ENCODE measurements at places on chromosomes 2 and 18. TPM values are rescaled to one million over a fixed set of nuclear protein-coding genes. Genes with fewer than 3 reads are reported as not detected.

GRCh38 chr2:6474161-6475140 is 391.3 kb downstream of the CMPK2 start:
- no peak overlapping the region for H3K4me3 ChIP-seq

The GALR1 gene
- not detected for total RNA-seq

DNA sequence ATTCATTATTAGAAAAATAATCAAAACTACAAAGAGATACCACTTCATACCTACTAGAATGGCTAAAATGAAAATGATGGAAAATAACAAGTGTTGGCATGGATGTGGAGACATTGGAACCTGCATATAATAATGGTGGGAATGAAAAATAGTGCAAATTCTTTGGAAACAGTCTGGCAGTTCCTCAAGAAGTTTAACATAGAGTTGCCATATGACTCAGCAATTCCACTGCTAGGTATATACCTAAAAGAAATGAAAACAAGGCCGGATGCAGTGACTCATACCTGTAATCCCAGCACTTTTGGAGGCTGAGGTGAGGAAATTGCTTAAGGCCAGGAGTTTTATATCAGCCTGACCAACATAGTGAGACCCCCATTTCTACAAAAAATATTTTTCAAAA is 41.6 kb upstream of the ACYP2 start:
- H3K27me3 ChIP-seq = no peaks in the 10 kb centered on the region
- H3K27ac ChIP-seq = peak overlapping the region; percentile 63
- peak; percentile 85 for DNase-seq
- H3K4me3 ChIP-seq = no peak overlapping the region
- no peaks in the 10 kb centered on the region for H3K36me3 ChIP-seq

GRCh38 chr2:38474715-38475566 is 97.9 kb upstream of the ATL2 start:
- no peaks in the 10 kb centered on the region for H3K4me1 ChIP-seq
- H3K27me3 ChIP-seq = peaks cover 1% of the 10 kb centered on the region
- no peak for DNase-seq
- H3K36me3 ChIP-seq = no peaks in the 10 kb centered on the region

- no peak overlapping the region for H3K27ac ChIP-seq
- H3K4me3 ChIP-seq = no peak overlapping the region
- no peaks in the 10 kb centered on the region for H3K4me1 ChIP-seq
- H3K36me3 ChIP-seq = no peaks in the 10 kb centered on the region
- no peak for DNase-seq
Measured at GRCh38 chr2:26623541-26624495, 17.3 kb downstream of the CIB4 start.

DNA sequence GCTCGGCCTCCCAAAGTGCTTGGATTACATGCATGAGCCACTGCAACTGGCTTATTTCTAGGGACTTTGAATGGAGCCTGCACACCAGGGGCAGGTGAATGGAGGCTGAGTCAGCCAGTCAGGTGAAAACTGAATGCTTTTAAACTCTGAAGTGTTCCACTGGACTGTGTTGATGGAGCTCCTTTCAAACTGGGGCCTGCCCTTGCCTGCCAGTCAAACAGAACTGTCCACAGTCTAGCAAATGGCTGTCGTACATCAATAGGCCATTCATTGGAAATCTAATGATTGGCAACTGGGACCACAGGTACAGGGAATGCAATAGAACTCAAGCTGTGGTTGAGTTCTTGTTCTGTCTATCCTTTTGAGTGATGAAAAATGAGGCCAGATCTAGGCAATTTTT is 966 bp upstream of the NOSTRIN start:
- no peaks in the 10 kb centered on the region for H3K36me3 ChIP-seq
- no peak overlapping the region for H3K27ac ChIP-seq
- DNase-seq = no peak
- H3K4me3 ChIP-seq = no peak overlapping the region
- H3K4me1 ChIP-seq = peaks cover 17% of the 10 kb centered on the region

The POTEI gene
- total RNA-seq = 1.2 TPM

GRCh38 chr2:128298286-128298685 is 20.4 kb downstream of the HS6ST1 start:
- no peak overlapping the region for H3K27ac ChIP-seq
- no peaks in the 10 kb centered on the region for H3K36me3 ChIP-seq
- no peak for DNase-seq
- no peak overlapping the region for H3K4me3 ChIP-seq

DNA sequence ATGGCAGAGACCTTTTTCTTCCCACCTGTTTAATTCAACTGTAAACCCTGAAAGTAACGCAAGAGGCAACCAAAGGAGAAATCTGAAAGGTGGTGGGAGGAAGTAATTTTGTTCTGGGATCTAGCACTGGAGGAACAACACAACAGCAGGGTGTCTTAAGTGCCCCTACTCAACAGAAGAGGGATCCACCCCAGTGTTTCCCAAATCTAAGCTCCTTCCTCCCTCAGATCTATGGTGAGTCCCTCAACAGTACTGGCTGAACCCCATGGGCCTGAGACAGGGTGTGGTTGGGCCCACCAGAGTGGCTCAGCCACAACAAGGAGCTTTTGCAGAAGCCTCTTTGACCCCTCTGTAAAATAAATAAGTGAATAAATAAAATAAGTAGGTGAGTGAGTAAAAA is 790.3 kb downstream of the ERBB4 start:
- H3K36me3 ChIP-seq = no peaks in the 10 kb centered on the region
- H3K4me1 ChIP-seq = no peaks in the 10 kb centered on the region
- no peak overlapping the region for H3K27ac ChIP-seq
- DNase-seq = no peak

The AKAIN1 gene
- not detected for total RNA-seq

GRCh38 chr2:182608181-182608845 is 107.7 kb upstream of the DNAJC10 start:
- DNase-seq = no peak
- H3K4me3 ChIP-seq = no peak overlapping the region
- H3K4me1 ChIP-seq = no peaks in the 10 kb centered on the region
- no peaks in the 10 kb centered on the region for H3K27me3 ChIP-seq

DNA sequence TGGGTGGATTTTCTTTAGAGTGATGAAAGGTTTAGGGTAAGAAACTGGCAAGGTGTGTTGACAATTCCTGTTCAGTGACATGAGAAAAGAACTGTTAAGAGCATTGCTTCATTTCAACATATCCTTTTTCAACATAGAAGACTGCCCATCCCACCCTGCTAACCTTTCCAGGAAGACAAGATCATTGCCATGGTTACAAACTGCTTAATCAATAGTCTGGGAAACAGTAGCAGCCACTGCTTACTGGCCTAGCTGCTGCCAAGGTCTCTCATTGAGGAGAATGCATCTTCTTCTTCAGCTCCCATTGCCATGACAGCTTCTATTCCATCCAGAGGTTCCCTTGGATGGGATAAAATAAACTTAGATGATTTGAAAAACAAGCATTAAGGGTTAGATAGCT is 212.1 kb downstream of the LRRTM1 start:
- no peak overlapping the region for H3K4me3 ChIP-seq
- DNase-seq = no peak
- H3K36me3 ChIP-seq = no peaks in the 10 kb centered on the region
- H3K27me3 ChIP-seq = no peaks in the 10 kb centered on the region

DNA sequence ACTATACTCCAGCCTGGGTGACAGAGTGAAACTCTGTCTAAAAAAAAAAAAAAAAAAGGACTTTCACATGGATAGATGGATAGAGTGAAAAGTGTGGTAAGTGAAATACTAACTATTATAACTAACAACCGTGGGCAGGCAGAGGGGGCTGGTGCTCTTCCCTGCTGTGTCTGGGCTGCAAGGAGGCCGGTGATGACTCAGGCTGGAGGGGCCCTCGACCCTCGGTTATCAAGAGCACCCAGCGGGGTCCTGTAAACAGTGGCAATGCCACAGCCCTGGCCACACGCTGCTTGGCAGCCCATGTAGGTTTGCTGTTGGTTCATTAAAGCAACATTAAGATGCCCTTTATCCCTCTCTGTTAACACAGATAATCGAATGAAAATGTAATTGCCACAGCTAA is 184.8 kb upstream of the RAB12 start:
- no peak overlapping the region for H3K27ac ChIP-seq
- H3K4me3 ChIP-seq = no peak overlapping the region
- no peaks in the 10 kb centered on the region for H3K36me3 ChIP-seq
- DNase-seq = no peak
- no peaks in the 10 kb centered on the region for H3K27me3 ChIP-seq

DNA sequence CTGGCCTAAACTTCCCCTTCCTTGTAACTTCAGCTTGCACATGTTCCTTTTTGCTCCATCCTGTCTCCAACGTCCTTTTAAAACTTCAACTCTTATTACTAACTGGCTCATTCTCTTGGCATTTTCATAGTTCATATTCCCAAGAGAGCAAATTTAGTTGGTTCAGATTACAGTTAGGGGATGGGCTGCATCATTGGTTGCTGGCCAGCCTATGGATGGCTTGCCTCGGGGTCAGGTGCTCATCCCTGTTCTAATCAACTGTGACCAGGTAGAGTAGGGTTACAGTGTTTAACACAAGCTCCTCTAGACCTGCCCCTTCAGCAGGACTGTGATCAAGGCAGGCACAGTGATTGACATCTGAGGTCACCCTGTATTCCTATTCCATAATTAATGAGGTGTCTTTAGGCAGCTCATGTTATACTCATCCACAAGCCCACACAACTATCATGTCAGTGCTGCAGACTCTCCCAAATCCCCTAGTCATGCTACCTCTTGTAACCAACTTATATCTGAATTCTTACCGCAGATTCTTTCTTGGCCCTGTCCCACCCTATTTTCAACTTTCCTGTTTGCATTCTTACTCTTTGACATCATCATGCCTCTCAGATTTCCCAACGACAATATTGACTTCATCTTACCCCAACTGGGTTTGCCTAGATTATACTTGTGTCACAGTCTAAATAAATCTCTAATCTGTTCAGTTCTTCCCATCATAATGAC is 293.3 kb downstream of the MTX2 start:
- no peak overlapping the region for H3K27ac ChIP-seq
- no peak overlapping the region for H3K4me3 ChIP-seq
- no peak for DNase-seq
- H3K4me1 ChIP-seq = peaks cover 9% of the 10 kb centered on the region

GRCh38 chr2:184472481-184472880 is 125.8 kb upstream of the ZNF804A start:
- no peaks in the 10 kb centered on the region for H3K4me1 ChIP-seq
- H3K4me3 ChIP-seq = no peak overlapping the region
- no peak overlapping the region for H3K27ac ChIP-seq
- no peaks in the 10 kb centered on the region for H3K36me3 ChIP-seq

DNA sequence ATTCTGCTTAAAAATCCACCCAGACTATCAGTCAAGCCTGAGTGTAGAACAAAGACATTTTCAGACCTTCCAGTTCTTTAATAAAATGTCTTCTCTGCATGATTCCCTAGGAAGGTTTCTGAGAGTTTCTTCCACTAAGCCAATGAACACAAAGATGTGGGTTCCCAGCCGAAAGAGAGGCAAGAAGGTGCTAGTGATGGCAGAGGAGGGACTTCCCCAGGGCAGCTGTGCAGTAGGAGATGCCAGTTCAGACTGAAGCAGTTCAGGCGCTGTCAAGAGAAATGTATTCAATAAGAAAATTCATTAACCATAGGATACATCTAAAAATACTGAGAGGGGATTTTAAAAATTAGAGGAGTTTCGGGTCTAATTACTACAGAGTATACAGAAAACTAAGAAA is 83.3 kb downstream of the RND3 start:
- H3K36me3 ChIP-seq = no peaks in the 10 kb centered on the region
- no peaks in the 10 kb centered on the region for H3K4me1 ChIP-seq
- no peak overlapping the region for H3K27ac ChIP-seq

DNA sequence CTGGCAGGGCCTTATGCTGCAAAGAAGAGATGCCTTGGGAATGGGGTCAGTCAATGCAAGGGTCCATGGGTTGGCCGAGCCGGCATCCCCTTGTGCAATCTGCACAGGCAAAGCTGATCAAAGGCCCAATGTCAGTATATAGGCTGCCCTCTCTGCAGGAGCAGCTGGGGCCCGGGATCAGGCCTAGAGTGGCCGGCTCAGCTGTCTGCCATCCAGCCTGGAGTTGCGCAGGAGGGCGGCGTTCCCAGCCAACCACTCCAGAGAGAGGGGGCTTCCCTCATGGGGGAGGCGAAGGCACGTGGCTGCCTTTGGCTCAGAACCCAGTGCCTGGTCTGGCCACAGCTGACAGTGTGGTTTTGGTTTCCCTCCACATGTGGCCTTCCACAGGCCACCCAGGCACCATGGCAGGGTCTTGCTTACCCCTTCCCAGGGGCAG is 3.9 kb downstream of the INPP5D start:
- H3K27ac ChIP-seq = no peak overlapping the region
- H3K36me3 ChIP-seq = no peaks in the 10 kb centered on the region
- H3K4me1 ChIP-seq = no peaks in the 10 kb centered on the region
- no peak overlapping the region for H3K4me3 ChIP-seq
- no peak for DNase-seq
